ENCODE measurements at places on chromosomes 6 and 20.

DNA sequence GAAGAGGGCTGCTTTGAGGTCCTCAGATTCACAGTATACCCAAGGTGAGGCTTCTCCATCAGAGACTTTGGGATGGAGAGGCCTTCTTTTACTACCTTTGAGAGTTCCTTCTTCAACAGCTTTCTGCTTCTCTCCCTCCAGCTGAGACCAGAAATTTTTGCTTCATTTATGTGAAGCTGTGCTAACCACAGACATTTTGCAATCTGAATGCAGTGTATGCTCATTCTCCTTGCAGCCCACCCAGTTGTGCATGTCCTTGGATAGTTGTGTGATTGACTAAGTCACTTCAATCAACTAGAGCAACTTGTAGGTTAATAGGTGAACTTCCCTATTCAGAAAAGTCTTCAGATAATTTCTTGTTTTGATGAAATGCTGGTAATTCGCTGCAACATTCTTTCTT lies 20.1 kb downstream of the DCBLD1 start:
- no peak for DNase-seq

- DNase-seq = no peak
Measured at GRCh38 chr6:83257791-83258190, 64.6 kb downstream of the RWDD2A start.

GRCh38 chr6:138004430-138005287 lies 102.6 kb downstream of the PERP start:
- DNase-seq = peak; percentile 28

- DNase-seq = peak; percentile 89
Measured at GRCh38 chr20:34907616-34908469, 31.4 kb downstream of the ACSS2 start.

DNA sequence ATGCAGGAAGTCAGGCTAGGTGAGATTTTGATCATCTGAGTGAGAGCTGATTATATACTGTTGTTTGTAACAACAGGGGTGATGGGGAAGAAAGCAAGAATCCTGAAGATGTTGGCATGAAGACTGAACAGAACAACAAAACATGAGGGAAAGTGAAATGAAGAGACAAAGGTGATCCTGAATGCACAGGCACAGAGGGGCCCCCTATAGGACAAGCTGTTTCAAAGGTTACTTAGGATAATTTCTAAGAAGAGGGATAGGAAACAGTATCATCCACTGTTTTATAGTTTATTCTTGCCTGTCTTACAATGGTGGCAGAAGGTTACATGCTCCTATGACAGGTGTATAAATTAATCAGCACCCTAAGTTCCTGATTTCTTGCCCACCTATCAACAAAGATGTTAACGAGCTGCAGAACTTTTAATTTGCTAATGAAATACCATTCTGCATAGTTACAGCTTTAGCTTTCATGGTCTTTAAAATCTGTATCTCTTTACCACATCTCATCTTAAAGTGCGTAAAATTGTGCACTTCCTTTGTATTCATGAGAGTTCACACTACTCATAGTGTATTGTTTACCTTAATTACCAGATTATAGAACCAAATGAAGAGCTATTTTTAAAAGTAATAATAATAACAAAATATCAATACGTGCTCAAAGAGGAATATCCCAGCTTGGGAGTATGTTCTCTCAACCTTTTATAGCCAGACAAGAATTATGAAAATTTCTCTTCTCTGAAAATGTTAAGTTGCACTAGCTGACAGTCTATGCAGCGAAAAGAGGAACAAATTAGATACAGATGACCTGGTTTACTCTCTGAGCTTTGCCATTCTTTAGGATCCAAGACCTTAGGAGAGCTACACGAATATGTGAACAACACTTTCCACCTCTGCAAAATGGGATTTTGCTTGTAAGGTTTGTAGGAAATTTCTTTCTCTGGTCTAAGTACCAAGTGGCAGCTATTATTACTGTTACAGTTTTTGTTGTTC lies 192.5 kb downstream of the EDN1 start:
- DNase-seq = no peak

- DNase-seq = no peak
Measured at GRCh38 chr6:13494137-13494536, 6.7 kb upstream of the GFOD1 start.
